ENCODE measurements at places on chromosomes 4 and X.

GRCh38 chrX:9859711-9860555 lies 73.7 kb downstream of the SHROOM2 start:
- DNase-seq: no peak

- no peak for DNase-seq
Observed at GRCh38 chr4:88285235-88285653, 883 bp upstream of the PPM1K start.

DNA sequence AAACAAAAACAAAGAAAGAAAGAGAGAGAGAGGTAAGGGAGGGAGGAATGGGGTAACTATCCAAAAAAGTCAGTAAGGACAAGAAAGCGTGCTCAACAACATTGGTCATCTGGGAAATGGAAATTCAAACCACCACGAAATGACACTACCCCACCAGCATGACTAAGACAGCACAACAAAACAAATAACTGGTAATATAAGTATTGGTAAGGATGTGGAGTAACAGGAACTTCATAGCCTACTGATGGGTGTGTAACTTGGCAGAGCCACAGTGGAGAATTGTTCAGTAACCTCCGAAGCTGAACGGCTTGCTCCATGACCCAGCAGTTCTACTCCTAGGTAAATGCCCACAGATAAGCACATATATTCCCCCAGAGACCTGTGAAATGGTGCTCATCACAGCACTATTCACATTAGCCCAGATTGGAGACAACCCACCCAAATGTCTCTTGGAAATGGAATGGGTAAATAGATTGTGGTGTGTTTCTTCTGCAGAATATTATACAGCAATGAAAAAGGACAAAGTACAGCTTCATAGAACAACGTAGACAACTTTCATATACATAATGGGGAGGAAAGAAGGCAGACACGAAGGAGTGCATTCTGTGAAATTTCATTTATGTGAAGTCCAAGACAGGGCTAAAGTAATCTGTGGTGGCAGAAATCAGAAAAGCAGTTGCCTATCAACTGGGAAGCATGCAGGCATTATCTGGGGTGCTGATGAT lies 95.5 kb upstream of the ATP6AP2 start:
- no peak for DNase-seq

DNA sequence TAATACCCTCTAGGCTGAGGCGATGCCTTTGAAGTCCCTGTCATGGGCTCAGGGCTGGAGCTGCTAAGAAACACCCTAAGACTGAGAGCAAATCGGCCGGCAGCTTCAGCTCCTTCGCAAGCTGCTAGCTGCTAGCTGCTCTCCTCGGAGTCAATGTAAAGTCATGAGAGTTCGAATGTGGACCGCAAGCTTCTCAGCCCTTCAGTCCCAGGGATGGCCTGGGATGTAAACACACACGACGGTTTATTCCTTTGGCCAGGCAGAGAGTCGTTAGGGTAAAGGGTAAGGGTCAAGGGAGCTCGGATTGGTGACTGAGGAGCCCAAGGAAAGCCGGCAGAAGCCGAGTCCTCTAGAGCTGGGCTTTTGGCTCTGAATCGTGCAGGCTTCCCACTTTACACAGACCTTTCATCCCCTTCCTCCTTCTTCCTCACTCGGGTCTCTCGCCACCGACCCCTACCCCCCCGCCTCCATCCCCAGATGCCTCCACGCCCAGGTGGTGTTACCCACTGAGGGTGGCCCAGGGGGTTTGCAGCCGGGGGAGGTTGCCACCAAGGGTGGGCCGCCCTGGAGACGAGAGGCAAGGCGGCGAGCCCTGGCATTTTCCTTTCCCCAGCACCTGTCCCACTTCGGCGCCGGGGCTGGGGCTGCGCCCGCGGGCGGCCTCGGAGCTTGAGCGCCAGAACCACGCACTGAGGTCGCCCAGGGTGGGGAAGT lies 3.1 kb upstream of the BCORL1 start:
- no peak for DNase-seq

GRCh38 chr4:90069151-90069550 lies 58.0 kb upstream of the CCSER1 start:
- no peak for DNase-seq

GRCh38 chr4:7894677-7895181 lies 44.9 kb downstream of the AFAP1 start:
- no peak for DNase-seq

DNA sequence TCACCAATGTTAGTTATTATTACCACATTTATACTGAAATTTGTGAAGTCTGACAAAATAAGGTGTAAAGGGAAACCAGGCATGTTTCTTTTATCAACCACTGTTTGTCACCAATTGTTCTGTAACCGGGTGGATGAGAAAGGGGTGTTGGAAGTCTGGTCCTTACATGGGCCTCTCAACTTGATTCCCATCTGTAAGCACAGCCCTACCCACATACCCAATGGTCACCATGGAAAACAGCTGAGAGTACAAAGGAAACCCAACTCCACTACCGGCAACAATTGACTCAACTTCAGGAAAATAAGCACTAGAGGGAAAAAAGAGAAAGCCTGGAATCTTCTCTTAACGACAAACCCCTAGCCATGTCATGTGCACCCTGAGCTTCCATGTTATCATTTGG lies 70.8 kb upstream of the PTCHD1 start:
- DNase-seq: no peak

- DNase-seq: no peak
Observed at GRCh38 chrX:23766650-23767551, 16.1 kb upstream of the SAT1 start.

DNA sequence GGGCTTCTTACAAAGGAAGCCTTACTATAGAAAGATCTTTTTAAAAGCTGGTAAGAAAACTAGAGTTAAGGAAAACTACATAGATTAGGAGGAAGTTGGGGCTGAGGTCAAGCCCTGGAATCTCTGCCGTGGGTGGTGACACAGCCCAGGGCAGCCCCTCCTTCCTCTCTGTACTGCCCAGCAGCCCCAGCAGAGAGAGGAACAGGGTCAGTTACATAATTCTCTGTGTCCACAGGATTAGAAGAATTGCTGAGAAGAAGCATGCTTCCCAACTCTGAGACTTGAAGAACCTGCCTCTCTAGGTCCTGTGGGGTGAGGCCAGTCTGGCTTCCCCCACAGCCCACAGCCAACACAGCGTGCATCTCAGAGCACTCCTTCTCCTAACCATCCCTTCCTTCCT lies 9.2 kb upstream of the ABLIM2 start:
- no peak for DNase-seq

All from left forelimb (tissue), 1 donor.